ENCODE measurements at places on chromosomes 3 and 15. TPM values are rescaled to one million over a fixed set of nuclear protein-coding genes. Genes with fewer than 3 reads are reported as not detected.

DNA sequence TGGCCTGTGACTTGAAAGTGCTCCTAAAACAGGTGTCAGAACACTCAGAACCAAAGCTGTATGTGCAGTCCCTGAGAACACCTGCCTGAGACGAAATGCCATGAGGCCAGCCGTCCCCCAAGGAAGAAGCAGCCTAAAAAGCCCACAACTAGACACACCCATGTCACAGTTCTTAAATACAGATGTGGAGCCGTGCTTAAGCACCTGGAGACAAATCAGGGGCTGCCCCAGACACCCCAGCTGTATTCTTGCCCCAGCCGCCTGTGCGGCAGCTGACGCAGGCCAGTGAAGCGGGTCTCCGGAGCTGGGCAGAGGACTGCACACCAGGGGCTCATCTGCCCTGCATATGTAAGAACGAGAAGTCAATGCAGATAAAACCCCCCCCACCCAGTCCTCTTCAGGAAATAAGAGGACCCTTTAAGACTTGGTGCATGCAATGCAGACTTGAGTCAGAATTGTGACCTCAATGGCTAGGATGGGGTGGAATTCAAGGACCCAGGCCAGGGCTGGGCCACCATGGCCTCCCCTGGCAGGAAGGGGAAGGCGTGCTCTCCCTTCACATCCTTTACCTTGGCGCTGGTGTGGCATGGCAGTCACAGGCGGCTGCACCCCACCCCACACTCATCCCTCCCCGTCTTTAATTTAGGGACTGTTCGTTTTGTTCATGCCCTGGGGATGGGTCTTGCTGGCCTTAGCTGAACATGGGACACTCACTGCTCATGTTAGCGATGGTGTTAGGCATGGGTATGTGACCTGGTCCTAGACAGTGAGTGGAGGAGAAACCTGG lies 27.7 kb upstream of the PLXNA1 start:
- DNase-seq = no peak

The TBCCD1 gene
- 14.6 TPM for total RNA-seq

The GPR171 gene
- total RNA-seq = not detected

The SMCO1 gene
- total RNA-seq = not detected

DNA sequence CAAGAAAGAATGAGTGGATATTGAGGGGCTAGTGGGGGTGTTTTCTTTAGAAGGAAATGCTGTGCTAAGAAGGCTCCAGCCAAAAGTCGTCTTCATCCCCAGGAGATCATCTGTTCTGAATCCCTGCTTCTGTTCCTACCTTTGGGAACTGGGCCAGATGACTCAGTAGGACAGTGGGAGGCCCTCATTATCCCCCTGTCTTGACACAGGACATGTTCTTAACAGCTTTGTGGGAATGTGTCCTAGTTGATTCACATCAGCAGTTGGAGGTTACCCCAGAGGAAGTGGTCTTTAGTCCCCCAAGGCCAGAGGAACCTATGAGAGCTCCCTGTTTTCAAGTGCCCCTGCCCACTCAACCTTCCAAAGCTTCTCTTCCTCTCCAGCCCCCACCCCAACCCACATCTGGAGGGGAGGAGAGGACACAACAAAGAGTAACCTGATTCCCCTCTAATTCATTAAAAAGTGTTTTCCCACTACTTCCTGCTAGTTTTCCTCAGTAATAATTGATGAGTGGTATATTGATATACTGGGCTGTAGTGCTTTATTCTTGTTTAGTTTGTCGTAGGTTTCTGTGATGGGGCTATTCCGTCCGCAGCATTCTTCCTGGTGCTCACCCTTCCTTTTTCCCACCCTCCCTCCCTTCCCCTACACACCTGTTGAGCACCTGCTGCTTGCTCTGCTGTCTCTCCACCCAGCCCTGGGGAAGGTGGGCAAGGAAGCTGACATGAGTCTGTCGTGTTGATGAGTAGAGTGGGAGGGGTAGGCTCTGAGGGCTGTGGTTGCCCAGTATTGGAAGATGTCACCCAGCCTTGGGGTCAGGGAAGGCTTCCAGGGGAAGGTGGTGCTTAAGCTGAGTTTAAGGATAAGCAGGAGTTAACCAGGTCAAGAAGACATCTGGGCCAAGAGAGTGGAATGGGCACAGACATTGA lies 9.3 kb downstream of the PXYLP1 start:
- DNase-seq = peak; percentile 80

The TJP1 gene
- 71.8 TPM for total RNA-seq

- no peak for DNase-seq
Measured at GRCh38 chr15:91113030-91113429, 13.0 kb downstream of the SV2B start.

GRCh38 chr15:29765898-29766527 lies 56.3 kb downstream of the TJP1 start:
- DNase-seq = no peak

DNA sequence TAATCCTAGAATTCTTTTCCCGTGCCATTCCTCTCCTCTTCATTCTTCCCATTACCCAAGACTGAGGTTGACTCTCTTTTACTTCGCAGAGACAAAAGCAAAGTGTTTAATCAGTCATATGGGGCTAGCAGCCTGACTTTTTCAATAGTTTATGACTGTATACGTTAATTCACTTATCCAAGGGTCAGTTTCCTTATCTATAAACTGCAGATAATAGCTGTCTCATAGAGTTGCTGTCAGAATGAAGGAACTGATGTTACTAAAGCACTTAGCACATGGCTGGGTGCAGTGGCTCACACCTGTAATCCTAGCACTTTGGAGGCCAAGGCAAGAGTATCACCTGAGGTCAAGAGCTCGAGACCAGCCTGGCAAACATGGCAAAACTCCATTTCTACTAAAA lies 43.5 kb upstream of the ULK4 start:
- no peak for DNase-seq

The LRRC31 gene
- total RNA-seq = not detected

GRCh38 chr3:146160964-146161662 lies at the start of gene PLOD2:
TSS of gene PLOD2 (minus strand) at chr3:146161184. CDS start at chr3:146160989, 195 bp downstream.
- peak; percentile 93 for DNase-seq

The TMEM207 gene
- total RNA-seq = not detected

DNA sequence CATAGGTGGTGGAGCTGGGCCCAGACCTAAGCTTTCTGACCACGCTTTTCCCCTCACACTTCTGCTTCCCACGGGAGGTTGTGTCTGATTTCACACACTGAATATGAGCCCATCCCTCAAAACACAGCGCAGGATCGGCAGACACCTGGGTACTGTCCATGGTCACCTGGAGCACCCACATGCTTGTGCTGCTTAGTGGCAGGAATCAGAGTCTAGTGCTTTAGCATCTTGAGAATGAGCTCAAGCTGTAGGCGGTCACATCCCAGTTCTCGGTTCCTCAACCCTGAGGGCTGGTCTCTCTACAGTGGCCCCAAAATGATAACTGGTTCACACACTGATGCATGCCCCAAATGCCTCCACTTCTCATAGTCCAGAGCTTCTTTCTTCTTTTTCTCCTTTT lies 111.0 kb downstream of the SEMA5B start:
- DNase-seq = no peak

GRCh38 chr15:90871139-90871715 lies 2.8 kb downstream of the FURIN start:
- peak; percentile 68 for DNase-seq

- peak; percentile 10 for DNase-seq
Measured at GRCh38 chr15:69610277-69610676, 157.7 kb downstream of the RPLP1 start.

The ADAMTS7 gene
- 2.4 TPM for total RNA-seq

GRCh38 chr15:70140543-70141375 lies 43.0 kb upstream of the TLE3 start:
- peak; percentile 24 for DNase-seq

- no peak for DNase-seq
Measured at GRCh38 chr3:179743913-179744312, 91.1 kb downstream of the USP13 start.

GRCh38 chr15:63763476-63764123 lies 70.1 kb downstream of the HERC1 start:
- DNase-seq = peak; percentile 54

The SCAANT1 gene
- total RNA-seq = not detected

The PAK6 gene
- not detected for total RNA-seq

The NR1D2 gene
- 10.6 TPM for total RNA-seq

GRCh38 chr3:23136054-23136453 lies 67.1 kb upstream of the UBE2E2 start:
- DNase-seq = no peak

GRCh38 chr3:146178006-146178689 lies 17.2 kb upstream of the PLOD2 start:
- DNase-seq = no peak

- DNase-seq = peak; percentile 20
Measured at GRCh38 chr15:59556380-59556779, 55.2 kb upstream of the GCNT3 start.

The PP2D1 gene
- not detected for total RNA-seq

DNA sequence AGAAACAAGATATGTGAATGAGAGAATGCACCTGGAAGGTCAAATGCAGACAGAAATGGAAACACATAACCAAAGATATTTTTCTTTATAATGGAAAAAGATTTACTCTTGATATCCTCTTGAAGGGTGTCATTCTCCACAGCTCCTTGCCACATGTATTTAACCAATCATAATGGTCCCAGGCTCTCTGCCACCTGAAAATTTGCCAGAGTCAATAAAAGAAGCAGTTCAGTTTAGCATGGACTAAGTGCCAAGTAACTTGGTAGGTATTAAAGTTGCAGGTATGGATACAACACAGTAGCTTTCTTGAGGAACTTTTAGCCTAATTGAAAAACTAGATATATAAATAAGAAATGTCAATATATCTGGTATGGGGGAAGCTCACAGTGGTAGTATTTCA lies 33.5 kb downstream of the TUSC7 start:
- no peak for DNase-seq

- no peak for DNase-seq
Measured at GRCh38 chr15:48888191-48888590, 10.3 kb downstream of the EID1 start.

DNA sequence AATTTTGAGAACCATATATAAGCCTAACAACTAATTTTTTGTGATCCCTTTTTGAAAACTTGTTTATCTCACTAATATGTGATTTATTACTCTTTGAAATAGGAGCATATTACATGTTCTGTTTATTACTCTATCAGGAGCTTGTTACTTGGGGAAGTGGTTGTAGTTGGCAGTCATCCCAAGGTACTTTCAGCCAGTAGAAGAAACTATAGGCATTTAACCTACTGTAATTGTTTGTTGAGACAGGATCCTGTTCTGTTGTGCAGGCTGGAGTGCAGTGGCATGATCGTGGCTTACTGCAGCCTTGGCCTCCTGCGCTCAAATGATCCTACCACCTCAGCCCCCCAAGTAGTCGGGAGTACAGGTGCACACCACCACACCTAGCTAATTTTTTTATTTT lies 195.6 kb downstream of the TCF12 start:
- no peak for DNase-seq

GRCh38 chr3:43346978-43347749 lies 60.8 kb downstream of the SNRK start:
- no peak for DNase-seq

The MKRN2 gene
- total RNA-seq = 41.6 TPM

DNA sequence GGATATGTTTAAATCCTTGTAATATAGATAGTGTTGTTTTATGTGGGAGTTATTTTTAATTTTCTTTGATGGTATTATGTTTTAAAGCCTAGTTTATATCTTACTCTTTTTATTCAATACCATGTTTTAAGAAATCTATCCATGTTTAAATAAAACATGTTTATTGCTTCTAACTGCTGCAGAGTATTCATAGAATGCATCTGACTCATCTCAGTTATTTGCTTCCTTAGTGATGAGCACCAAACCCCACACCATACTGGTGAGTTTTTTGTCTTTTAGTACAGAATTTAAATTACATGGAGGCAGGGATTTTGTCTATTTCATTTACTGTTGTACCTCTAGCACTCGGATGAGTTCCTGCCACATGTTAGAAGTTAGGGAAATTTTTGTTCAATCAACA lies 209.2 kb downstream of the NSUN3 start:
- no peak for DNase-seq

The ACAN gene
- not detected for total RNA-seq

- no peak for DNase-seq
Measured at GRCh38 chr15:45197512-45197911, 9.7 kb upstream of the SHF start.

The CCDC33 gene
- total RNA-seq = not detected

The CCR3 gene
- not detected for total RNA-seq

DNA sequence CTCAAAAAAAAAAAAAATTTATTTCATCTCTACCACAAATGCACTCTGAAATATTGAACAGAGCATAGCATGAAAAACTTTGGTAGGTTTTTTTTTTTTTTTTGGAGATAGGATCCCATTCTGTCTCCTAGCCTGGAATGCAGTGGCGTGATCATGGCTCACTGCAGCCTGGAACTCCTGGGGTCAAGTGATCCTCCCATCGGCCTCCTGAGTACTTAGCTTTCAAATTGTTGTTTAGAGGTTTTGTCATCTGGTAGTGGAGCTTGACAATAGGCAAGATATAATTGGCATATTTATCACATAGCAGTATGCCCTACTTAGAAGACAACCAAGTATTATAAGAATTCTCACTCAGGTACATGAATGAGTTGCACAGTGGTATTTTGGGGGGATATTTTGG lies 234.2 kb upstream of the ST8SIA2 start:
- no peak for DNase-seq

- DNase-seq = no peak
Measured at GRCh38 chr15:33780011-33780768, 188.1 kb upstream of the CHRM5 start.

The TLR9 gene
- total RNA-seq = not detected

The DNAH12 gene
- total RNA-seq = not detected

DNA sequence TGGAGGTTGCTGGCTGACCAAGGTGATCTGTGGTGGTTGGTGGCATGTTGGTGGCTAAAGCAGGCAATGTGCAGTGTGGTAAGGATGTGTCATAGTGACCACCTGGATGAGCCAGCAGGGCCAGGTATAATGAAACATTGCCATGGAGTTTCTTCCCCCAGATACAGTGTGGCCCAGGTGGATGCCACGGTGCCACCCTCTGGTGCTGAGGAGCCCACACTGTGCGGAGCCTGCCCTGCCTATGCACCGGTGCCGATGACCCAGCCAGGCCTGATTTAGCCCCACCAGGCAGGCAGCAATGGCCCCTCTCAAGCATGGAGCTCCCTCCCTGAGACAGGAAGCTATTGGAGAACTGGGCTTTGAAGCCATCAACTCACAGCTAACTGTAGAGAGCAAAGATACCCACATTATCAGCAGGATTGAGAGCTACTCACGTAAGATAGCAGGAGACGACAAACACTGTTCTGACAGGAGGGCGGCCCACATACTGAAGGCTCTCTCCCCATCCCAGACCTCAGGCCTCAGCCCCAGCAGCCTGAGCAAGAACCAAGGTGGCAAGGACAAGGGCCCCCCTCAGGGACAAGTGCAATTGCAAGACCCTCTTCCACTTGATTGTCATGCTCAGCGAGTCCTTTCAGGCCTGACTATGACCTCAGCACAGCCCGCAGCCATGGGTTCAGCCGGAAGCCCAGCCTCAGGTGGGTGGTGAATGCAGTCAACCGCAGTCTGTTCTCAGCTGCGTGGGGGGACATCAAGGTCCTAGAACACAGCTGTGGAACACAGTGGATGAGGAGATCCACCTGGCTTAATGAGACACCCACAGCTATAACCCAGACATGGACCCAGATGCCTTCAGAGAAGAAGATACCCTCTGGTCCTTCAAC lies 82.8 kb upstream of the CDV3 start:
- DNase-seq = no peak

The KBTBD13 gene
- total RNA-seq = not detected

Measured in GM23248 (cell line).